ENCODE measurements at places on chromosomes 4 and X.

DNA sequence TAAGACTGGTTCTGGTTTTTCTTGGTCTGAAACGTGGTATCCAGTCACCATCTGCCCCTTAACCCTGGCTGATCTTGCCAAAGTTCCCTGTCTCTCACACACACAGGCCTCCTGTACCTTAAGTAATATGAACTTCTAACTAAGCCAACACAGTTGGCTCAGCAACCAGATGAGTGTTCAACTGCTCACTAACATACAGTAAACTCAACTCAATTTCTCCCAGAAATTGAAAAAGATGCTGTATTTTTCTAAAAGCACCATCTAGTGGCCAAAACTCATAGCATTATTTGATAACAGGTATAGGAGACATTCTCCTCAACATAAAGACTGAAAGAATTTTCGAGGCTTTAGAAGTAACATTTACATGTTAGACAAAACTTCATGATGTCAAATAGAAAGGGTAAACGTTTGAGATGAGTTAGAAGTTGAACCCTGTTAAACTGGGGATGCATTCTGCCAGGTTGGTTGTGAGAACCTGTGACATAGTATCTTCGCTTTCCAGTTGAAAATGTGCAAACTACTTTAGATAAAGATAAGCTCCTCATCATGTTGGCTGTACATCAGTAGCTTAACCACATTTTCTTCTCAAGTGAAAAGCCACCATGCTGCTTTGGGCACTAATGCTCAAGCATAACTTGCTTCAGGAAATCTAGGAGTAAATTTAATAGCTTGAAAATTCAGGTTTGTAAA is 31.2 kb downstream of the CCNI start:
- peak; percentile 77 for DNase-seq

- DNase-seq, result no peak
Measured at GRCh38 chr4:46441136-46441859, 51.4 kb upstream of the GABRA2 start.

- no peak for DNase-seq
Measured at GRCh38 chr4:93080316-93080715, 748.2 kb upstream of the ATOH1 start.

- no peak for DNase-seq
Measured at GRCh38 chrX:17164941-17165340, 210.1 kb upstream of the NHS start.
